Transverse colon (tissue), 4 donors: ENCODE measurements at places on chromosomes 5 and 9. TPM values are rescaled to one million over a fixed set of nuclear protein-coding genes. Genes with fewer than 3 reads are reported as not detected.
A peak's percentile ranks its signal among the peaks of the same experiment; 100 is the strongest.

- no peak for DNase-seq
These were observed 3.9 kb upstream of the LMX1B start for GRCh38 chr9:126609711-126610388.

DNA sequence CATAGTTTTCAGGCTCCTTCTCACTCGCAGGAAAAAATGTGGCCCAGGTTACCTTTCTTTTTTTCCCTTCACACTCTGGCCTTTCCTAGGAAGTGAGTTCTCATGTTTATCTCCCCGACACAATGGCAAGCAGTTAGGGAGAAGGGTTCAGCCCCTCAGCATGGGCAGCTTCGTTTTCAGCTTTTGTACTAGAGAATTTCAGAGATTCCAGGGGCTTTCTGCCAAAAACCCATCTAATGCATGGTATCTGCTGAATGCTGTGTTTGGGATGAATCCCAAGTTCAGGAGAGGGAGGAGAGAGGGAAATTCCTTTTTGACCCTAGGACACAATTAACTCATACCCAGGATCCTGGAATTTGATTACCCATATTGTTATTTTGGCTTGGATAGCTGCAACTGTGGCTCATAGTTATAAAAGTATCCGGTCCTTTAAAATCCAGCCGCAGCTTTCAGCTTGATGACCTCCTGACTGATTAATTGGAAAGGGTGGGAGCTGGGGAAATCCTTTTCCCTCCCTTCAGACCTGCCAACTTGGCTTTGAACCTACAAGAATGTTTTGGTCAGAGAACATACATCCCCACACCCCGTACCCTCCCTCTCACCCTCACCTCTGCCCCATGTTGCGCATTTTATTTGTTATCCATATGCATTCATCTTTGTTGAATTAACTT is 78.4 kb downstream of the TMEM252 start:
- DNase-seq = no peak

GRCh38 chr9:106889061-106889590 is 26.2 kb downstream of the ZNF462 start:
- DNase-seq = no peak

- peak; percentile 37 for DNase-seq
These were observed 32.1 kb downstream of the TRMO start for GRCh38 chr9:97889941-97890887.

NXNL2 gene
- not detected for total RNA-seq

CDH12 gene
- 0.14 TPM for total RNA-seq

GRCh38 chr5:127754259-127754658 is 51.1 kb downstream of the CCDC192 start:
- no peak for DNase-seq

- no peak for DNase-seq
These were observed 201.7 kb upstream of the PTGER4 start for GRCh38 chr5:40477856-40478546.

CCL27 gene
- total RNA-seq = not detected

DNA sequence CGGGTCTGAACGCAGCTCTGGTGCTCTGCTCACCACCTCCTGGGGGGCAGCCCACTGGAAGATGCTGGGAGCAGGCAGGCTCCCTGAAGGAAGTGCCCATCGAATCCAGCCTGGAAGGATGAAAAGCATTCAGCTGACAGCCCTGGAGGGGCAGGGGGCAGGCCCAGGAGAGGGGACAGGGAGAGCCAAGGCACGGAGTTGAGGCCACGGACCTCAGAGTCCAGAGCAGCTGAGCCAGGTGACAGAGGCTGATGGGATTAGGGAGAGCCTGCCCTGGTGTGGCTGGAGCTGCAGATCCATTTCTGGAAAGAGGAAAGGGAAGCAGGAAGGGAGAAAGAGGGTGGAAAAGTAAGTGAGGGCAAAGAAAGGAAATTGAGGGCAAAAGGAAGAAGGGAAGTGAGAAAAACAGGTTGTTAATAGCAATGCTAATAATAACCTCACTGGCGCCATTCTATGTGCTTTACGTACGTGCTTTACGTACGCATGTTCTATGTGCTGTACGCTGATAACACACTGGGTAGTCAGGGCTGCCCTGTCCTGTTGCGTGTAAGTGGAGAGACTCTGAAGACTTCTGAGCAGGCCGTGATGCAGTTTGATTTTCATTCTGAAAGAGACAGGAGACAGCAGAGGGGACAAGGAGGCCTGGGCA is 52.6 kb downstream of the LMX1B start:
- DNase-seq = no peak

DNA sequence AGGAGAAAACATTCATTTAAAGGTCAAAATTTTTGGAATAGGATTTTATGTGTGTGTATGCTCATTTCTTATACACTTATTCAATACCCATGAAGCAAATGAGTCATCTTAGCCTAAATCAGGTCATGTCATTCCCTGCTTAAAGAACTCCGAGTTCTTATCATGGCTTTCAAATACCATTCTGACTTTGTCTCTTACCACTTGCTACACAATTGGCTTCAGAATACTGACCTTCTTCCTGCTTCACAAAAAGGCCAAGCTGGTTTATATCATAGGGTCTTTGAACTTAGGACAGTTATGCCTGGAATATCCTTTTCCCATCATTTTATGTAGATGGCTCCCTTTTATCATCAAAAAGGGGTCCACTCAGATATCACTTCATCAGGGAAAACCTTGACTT is 652.2 kb upstream of the WWC1 start:
- no peak for DNase-seq

OR2Y1 gene
- not detected for total RNA-seq

DNA sequence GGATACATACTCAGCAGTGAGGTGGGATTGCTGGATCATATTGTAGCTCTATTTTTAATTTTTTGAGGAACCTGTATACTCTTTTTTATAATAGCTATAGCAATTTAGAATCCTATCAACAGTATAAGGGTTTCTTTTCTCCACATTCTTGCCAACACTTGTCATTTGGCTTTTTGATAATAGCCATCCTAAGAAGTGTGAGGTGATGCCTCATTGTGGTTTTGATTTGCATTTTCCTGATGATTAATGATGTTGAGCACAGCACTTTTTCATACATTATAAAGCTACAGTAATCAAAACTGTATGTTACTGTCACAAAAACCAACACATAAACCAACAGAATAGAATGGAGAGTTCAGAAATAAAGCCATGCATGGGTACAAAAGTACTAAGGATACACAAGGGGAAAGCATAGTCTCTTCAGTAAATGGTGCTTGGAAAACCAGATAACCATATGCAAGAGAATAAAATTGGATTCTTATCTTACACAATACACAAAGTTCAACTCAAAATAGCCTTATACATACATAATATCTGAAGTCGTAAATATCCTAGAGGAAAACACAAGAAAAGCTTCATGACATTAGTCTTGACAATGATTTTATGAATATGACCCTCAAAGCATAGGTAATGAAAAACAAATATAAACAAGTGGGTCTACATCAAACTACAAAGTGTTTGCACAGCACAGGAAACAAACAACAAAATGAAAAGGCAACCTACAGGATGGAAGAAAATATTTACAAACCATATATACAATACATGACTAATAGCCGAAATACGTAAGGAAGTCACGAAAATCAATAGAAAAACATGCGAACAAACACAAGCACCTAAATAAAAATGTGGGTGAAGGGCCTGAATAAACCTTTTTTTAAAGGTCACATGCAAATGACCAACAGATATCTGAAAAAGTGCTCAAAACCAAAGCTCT is 287.8 kb upstream of the DAB2 start:
- DNase-seq = no peak

DNA sequence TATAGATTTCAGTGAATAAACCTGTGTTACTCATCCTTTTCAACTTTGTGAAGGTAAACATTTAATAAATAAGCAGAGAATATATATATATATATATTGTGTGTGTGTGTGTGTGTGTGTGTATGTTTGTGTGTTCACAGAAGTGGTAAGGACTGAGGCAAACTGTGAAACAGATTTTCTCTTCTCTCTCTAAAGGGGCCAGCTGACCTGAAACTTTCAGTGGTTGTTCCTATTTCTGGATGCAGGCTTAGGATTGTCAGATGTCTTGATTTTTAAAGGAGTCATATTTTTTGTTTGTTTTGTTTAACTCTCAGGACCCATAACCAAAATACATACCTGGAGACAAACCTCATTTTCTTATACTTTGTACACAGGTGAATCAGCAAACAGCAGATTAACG is 714.9 kb upstream of the MEF2C start:
- no peak for DNase-seq

DNA sequence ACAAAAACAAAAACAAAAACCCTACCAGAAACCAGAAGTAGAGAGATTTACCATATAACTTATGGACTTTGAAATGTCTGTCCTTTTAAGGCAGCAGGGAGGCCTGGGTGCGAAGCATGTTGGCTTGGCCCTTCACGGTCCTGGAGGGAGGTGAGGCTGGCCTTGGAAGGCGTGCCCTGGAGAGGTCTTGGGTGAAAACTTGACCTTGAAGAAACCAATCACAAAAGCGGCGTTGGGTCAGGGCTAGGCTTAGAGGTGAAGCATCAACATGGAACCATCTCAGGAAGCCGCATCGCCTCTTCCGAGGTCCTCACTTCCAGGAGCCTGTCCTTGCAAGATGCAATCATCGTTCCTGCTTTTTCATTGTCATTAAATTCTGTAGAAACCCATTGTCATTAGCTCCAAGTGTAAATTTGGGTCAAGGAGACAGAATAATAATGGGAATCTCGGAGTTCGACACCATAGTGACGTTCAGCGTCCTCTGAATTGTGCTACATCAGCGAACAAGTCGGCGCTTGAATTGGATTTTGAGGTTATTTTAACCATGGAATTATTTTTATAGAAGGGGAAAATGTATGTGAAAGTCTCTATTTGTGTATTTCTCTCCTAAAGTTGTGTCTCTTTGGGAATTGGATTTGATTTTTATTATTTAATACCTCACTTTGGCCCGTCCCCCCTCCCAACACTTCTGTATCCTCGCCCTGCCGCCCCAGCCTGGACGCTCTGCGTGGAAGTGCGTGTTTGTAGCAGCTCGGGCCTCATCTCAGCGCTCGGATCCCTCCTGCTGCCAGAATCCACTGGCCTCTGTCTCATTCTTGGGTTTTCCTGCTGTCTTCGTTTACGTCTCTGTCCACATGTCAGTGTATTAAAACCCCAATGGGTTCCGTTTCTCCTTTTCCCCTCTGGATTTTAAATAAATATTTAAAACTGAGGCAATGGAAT is 11.1 kb upstream of the ORM1 start:
- no peak for DNase-seq

DNA sequence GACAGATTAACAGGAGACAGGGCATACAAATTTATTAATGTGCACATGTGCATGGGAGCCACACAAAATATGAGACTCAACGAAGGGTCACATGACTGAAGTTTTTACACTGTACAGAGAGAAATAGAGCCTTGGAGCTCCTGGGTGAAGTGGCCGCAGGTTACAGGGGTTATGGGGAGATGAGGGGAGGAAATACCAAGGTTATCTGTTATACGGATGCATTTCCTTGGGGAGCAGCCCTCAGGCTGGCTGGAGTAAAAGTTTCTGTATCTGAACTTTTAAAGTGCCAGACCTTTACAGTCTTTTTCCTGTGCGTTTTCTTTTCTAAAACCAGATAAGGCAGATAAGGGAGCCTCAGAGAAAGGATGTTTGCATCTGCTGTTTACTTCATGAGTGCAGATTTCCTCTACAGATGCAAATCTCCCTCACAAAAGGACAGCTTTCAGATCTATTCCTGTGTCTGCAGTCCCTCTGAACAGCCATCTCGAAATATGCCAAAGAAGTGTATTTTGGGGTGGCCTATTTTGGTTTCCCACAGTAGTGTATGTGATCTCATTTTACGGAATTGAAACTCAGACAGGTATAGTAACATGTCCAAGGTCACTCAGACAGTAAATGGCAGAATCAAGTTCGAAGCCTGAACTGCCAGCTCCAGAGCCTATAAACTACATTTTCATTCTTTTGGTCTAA is 139.3 kb upstream of the FBXL17 start:
- no peak for DNase-seq

- DNase-seq = no peak
These were observed 117.8 kb downstream of the FGF18 start for GRCh38 chr5:171537070-171537849.

CENPH gene
- total RNA-seq = not detected

GRCh38 chr9:36187414-36187813 is 3.3 kb upstream of the CLTA start:
- DNase-seq = no peak

DNA sequence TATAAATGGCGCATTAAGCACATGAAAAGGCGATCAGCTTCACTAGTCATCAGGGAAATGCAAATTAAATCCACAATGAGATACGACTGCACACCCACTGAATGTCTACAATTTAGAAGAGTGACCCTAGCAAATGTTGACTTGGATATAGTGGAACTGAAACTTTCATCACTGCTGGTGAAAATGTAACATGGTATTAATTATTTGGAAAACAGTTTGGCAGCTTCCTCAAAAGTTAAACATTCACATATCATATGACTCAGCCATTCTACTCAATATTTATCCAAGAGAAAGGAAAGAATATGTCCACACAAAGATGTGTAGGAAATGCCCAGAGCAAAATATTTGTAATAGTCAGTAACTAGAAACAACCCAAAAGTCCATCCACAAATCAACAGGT is 146.5 kb downstream of the LPAR1 start:
- DNase-seq = no peak

GRCh38 chr5:137837491-137838394 is 29.9 kb upstream of the MYOT start:
- DNase-seq = no peak

SYK gene
- 32.2 TPM for total RNA-seq

DNA sequence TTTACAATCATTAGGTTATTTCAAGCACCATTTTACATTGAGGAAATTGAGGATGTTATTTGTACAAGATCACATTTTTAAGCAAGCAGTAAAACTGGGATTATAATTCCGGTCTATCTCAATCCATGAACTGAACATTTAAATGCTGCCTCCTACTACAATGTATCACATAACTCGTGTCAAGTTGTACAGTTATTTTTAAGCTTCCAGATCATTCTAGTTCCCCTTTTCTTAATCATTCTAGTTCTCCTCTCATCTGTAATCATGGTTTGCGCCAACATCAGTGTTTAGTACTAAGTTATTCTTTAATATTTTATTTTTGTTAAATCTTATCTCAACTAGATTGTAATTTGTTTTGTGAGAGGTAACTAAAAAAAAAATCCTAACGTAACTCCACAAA is 2.4 kb upstream of the UHRF2 start:
- no peak for DNase-seq

ORM2 gene
- not detected for total RNA-seq

- no peak for DNase-seq
These were observed 155.7 kb upstream of the RIOK2 start for GRCh38 chr5:97338729-97339128.

OTP gene
- not detected for total RNA-seq

- DNase-seq = no peak
These were observed 21.1 kb downstream of the RALGDS start for GRCh38 chr9:133099726-133100505.

DNA sequence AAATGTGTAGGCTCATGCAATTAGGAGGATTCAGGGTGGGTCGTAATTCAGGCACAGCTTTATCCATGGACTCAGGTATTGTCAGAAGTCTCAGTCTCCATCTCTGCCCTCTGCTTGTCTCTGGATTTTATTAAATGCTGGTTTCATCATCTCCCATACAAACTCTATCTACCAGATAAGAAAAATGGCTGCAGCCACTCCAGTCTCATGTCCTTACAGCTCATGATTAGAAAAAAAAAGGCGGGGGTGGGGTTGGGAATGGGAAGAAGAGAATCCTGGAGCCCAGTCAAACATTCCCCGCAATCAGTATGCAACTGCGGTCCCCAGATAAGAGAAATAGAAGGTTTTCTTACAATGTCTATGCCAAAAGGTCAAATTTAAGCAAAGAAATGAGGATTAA is 7.6 kb upstream of the FBXO38 start:
- DNase-seq = no peak
